Endothelial cell of umbilical vein (primary cell): ENCODE measurements at places on chromosomes 13 and 19. TPM values are rescaled to one million over a fixed set of nuclear protein-coding genes. Genes with fewer than 3 reads are reported as not detected.

Gene HS6ST3
- 0.15 and 0.35 TPM in 2 replicates for total RNA-seq

Gene CEACAM8
- total RNA-seq = not detected in 2 replicates

GRCh38 chr13:46633416-46633815 is 80.4 kb downstream of the LRCH1 start:
- DNase-seq = no peak

- peak; percentile 59 for DNase-seq
Observed at GRCh38 chr19:1324806-1325567, 39.3 kb downstream of the EFNA2 start.

GRCh38 chr19:4061178-4061682 is 5.5 kb downstream of the ZBTB7A start:
- no peak for DNase-seq

DNA sequence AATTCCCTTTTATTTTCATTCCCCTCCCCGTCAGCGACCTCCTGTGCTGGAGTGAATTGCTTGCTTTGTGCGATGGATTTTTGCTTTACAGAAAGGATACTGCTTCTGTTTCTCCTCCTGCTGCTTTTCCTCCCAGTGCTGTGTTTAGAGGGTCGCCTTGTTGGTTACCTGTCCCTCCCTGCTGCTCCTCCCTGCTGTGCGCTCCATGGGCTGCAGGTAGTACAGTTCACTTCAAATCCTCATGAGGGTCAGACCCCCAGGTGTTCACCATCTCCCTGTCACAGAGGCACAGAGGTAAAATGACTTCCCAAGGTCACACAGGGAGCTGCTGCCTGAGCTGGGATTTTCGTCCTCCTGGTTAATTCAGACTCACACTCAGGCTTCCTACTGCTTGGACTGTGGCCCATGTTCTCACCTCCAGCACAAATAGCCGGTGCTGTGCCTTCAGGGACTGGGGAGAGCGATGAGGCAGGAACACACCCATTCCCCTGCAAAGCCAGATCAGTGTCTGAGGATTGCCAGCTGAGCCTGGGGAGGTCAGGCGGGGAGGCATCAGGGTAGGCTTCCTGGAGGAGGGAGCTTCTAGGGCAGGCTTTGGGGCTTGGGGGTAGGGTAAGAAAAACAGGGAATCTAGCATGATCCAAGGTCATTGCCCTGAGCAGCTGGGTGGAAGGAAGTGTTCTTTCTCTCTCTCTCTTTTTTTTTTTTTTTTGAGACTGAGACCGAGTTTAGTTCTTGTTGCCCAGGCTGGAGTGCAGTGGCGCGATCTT is 14.4 kb downstream of the BICRA start:
- DNase-seq = no peak

DNA sequence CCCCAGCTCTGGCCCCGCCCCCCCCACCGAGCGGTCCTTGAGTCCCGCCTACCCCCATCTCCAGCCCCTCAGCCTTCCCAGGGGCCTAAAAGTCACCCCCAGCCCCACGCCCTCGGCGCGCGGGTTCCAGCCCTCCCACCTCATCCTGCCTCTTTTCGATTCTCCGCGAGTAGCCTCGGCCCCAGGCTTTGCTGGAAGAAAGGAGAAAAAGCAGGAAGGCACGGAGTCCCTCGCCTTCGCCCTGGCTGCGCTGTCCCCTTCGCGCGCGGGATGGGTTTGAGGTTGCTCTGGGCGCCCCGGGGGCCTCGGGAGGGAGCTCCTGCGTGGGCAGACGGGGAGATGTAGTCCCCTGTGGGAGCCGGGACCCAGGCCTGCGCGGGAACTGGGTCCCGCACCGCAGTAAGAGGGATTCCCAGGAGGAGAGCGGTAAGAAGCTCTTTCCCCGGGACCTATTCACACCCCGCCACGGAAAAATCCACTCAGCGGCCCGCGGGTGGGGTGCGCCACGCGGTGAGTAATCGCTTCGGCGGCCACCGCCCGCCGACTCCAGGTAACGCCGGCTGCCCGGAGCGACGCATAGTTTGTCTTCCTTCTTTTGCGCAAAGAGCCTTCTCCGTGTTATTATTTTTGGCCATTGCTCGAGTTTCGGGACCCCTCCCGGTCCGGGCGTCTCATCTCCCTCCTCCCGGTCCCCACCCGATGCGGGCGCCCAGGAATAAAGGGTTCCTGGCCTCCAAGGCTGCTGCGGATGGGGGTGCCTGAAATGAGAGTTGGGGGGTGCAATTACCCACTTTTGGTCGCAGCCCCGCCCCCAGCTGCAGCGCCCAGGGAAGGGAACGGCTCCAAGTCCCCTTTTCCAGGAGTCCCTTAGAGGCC is 865 bp upstream of the CRLF1 start:
- no peak for DNase-seq
